Activated CD4-positive, alpha-beta T cell treated with anti-CD3 and anti-CD28 coated beads, Interleukin-2, amount 10 ng/mL, durations not matched to agents 24 days and 14 days (primary cell): ENCODE measurements at places on chromosomes 1 and 21.

DNA sequence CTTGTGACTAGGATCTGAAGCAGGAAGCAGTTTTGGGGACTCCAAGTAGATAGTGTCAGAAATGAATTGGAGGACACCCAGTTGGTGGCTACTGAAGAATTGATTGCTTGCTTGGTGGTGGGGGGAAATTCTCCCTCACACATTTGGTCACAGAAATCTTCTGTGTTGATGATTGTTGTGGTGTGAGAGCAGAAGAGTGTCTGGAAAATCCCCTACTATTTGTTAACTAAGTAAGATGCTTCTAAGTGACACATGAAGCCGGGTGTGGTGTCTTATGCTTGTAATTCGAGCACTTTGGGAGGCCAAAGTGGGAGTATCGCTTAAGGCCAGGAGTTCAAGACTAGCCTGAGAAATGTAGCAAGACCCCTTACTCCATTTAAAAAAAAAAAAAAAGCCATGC lies 22.5 kb upstream of the IPP start:
- DNase-seq = no peak

- DNase-seq = no peak
Measured at GRCh38 chr1:176989754-176990153, 174.8 kb downstream of the ASTN1 start.

DNA sequence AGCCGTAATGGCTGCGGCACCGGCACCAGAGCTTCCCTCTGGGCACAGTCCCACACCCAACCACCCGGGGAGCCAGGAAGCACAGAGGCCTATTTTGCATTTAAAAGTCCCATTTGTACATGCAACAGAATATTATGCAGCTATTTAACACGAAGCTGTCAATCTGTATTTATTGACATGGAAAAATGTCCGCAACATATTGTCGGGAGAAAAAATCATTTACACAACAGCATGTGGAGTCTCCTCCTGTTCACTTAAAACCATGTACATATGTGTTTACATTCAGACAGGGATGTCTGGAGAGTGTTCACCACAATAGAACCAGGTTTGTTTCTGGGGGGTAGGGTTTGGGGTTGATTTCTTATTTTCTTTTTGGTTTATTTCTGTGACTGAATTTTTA lies 63.4 kb upstream of the GRIK3 start:
- no peak for DNase-seq

- DNase-seq = no peak
Measured at GRCh38 chr1:161214369-161214768, 726 bp upstream of the FCER1G start.

- DNase-seq = no peak
Measured at GRCh38 chr1:34774957-34775356, 6.1 kb upstream of the GJB3 start.

- DNase-seq = no peak
Measured at GRCh38 chr1:73662526-73662925, 535.5 kb downstream of the LRRIQ3 start.
